ENCODE measurements at places on chromosomes 2 and 18. TPM values are rescaled to one million over a fixed set of nuclear protein-coding genes. Genes with fewer than 3 reads are reported as not detected.

The LYG1 gene
- total RNA-seq: not detected

The TLX2 gene
- total RNA-seq: not detected

DNA sequence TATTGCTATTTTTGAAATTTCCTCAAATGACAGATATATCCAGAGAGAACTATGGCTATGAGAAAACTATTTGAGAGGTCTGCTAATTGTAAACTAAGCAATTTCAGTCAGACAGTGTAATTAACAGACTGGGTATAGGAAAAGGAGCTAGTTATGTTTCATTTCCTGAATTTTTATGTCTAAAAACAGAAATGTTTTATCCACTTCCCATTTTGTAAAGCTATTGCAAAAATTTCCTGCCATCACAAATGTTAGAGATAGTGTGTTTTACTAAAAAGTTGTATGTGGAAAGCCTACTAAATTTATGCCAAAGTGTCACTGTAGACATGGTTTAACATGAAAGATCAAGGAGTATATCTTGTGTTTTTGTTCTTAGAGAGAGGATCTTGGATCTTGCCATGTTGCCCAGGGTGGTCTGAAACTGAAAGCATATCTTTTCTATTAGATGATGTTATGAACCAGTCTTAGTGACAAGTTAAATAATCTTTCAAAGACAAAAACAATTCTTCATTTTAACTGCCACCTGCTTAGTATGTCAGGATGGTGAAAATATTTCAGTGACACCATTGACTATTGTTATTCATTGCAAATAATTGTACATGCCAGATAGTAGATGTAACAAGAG is 40.5 kb upstream of the ITPRID2 start:
- no peak for DNase-seq

The ASB3 gene
- total RNA-seq: 24.5 TPM

The PLEKHH2 gene
- 0.51 TPM for total RNA-seq

GRCh38 chr2:60356346-60356745 is 197.1 kb downstream of the BCL11A start:
- DNase-seq: peak; percentile 23

All from Daoy (cell line).